ENCODE measurements at places on chromosomes 6 and 20.

- no peak for DNase-seq
Measured at GRCh38 chr6:128432394-128432793, 88.0 kb downstream of the PTPRK start.

GRCh38 chr6:143363299-143363698, 87.2 kb downstream of the ADAT2 start:
- DNase-seq: no peak

DNA sequence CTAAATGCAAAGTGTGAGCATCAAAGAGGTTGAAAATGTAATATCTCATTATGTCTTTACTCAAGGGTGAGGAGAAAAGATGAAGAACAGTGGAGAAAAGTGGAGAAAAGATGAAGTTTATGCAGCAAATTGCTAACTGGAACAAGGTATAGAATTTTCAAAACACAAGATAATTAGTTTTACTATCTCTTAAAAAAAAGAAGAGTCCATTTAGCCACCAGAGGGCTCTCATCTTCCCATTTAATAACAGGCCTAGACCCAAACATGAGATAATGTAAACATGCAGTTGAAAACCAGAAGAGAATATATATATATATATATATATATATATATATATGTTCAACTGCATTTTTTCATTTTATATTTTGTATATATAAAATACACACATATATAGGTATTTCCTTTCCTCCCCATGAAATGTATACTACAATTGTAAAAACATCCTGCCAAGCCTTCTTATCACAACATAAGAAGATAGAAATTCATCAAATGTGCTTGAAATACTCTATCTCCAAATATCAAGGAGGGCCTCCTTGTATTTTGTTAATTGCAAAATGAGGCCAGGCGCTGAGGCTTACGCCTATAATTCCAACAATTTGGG, 78.4 kb downstream of the ADTRP start:
- peak; percentile 24 for DNase-seq

DNA sequence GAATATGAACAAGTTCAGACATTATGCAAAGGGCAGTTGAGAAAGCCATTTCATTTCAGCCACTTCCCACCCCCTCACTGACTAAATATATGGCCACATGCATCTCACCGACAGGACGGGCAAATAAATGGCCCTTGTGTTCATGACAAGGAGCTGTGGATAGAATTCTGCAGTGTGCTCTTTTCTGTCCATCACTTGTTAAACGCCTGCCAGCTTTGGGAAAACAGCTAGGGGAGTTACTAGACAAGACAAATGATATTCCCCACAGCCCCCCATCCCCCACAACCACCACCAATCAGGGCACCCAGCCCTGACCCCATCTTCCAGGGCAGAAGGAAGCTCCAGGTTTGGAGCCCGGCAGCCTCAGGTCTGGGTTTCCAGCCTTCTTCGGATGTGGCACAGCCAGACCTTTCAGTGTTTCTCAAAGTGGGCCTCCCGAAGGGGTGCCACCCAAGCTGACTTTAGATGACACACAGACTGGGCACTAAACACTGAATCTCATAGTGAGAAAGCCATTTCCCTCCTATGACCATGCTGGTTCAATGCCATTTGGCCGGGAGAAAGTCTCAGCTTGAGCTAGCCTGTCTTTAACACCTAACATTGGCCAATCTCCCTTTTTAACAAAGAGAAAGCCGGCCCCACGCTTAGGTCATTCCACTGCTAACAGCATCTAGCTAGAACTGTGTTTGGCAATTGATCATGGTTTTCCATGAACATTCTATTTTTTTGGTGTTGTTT, 4.0 kb upstream of the RIPOR3 start:
- no peak for DNase-seq

- no peak for DNase-seq
Measured at GRCh38 chr6:66687611-66688140, 980.6 kb upstream of the EYS start.

- DNase-seq: peak; percentile 89
Measured at GRCh38 chr6:121811106-121811505, 375.7 kb downstream of the GJA1 start.

GRCh38 chr6:149484733-149485700, at the start of gene ZC3H12D:
ZC3H12D (minus strand) TSS chr6:149485014; CDS start chr6:149474543, 10,471 bp downstream.
- no peak for DNase-seq

DNA sequence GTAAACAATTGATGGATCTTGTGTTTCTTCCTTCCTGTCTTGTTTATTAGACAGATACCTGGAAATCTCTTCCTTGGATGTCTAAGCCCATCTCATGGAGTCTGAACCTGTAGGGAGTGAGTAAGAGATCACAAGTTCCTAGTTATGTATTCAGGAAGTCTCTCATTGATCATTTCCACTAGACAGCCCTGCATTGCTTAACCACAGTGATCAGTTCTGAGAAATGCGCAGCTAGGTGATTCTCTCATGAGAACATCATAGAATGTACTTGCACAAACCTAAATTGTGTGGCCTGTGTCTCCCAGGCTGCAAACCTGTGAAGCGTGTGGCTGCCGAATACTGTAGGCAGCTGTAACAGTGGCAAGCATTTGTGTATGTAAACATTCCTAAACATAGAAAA, 39.1 kb downstream of the FAM120B start:
- no peak for DNase-seq

DNA sequence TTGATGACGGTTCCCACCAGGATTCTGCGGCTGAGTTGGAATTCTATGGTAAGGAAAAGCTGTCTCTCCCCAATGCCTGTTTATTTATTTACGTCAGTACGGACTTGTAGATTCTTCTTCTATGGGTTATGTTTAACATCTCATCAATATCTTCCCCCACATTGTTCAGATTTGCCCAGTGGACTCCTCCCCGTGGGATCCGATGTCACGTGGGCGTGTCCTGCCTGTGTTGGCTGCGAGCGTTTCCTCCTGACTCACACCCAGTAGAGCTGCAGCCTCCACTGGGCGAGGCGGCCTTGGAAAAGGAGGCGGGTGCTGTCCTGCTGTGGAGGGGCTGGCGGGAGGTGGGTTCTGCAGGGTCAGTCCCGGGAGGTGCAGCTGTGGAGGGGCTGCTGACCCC, 46.8 kb upstream of the SLCO4A1 start:
- DNase-seq: no peak

- DNase-seq: no peak
Measured at GRCh38 chr6:157763904-157764177, 59.2 kb upstream of the SNX9 start.

GRCh38 chr20:31808481-31808880, 10.7 kb upstream of the MYLK2 start:
- DNase-seq: no peak

GRCh38 chr6:41042226-41043055, at the start of gene TSPO2:
TSPO2 (plus strand) TSS chr6:41042467; CDS start chr6:41042986, 519 bp downstream.
- DNase-seq: no peak

DNA sequence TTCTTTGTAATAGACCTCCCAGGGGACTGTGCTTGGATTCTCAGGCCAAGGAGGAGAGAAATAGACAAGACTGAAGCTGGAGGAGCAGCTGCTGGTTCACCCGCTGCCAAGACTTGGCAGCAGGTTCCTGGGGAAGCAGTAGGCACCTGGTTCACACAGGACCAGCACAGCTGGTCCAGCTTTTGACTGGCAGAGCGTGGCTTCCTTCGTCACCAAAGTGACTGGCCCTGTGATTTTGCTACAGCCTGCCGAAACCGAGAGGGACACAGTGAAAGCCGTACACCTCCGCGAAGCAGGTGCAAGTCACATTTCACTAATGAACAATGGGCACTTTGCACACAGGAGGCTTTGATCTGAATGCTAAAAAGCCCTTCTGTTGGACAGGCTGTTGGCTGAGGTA, 199.0 kb downstream of the RNF144B start:
- DNase-seq: no peak

GRCh38 chr6:166530211-166531095, 56.0 kb downstream of the RAMACL start:
- DNase-seq: no peak

GRCh38 chr20:18813483-18813882, at the start of gene SCP2D1:
SCP2D1 (plus strand) TSS chr20:18813783; CDS start chr20:18813816, 33 bp downstream.
- DNase-seq: no peak

GRCh38 chr20:16764560-16764959, 16.4 kb downstream of the OTOR start:
- DNase-seq: no peak

- DNase-seq: no peak
Measured at GRCh38 chr6:152244998-152245630, 392.0 kb downstream of the SYNE1 start.

- no peak for DNase-seq
Measured at GRCh38 chr20:48787861-48788375, 39.9 kb downstream of the PREX1 start.

GRCh38 chr6:166926748-166927147, 29.6 kb downstream of the RNASET2 start:
- DNase-seq: no peak

DNA sequence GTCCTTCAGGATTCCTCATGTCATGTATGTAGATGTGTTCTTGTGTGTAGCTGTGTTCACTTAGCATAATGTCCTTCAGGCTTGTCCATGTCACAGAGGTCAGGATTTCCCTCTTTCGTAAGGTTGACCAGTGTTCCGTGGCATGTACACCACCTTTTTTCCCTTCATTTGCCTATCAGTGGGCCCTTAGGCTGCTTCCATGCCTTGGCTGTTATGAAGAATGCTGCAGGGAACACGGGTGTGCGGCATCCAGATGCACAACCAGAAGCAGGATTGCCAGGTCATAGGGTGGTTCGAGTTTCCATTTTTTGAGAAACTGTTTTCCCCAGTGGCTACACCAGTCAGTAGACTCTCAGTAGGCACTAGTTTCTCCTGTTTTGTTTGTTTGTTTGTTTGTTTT, 29.2 kb downstream of the SYNDIG1 start:
- no peak for DNase-seq

GRCh38 chr6:36386495-36387439, 702 bp downstream of the ETV7 start:
- no peak for DNase-seq

GRCh38 chr20:647479-648019, 5.5 kb downstream of the SRXN1 start:
- DNase-seq: no peak

DNA sequence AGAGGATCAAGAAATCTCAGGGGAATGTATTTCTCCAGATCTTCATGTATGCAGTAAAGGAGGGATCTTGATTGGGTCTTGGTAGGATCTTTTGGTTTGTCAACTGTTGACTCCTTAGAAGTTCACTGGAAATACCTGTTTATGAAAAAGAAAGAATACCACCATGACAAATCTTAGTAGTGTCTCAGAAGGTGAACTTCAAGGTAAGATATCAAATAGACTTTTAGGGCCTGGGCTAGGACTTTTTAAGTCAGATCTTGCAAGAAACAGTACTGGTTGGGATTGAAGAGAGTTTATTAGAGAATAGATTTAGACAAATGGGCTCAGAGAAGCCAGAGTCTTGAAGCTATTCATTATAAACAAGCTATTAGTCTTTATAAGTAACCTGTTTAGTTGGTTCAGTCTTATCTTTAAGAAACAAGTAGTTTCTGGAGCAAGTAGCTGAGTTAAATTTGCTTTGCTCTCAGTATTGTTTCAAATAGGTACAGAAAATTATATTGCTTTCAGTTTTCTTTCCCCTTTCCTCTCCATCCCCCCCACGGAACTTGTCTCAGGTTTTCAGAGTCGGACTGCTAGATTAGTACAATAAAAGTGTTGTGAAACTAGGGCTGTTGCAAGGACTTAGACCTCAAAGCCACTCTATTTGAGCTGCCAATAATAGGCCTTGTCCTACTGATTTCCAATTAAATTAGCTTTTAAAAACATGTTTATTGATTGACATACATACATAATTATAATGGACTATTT, 529.1 kb upstream of the CITED2 start:
- DNase-seq: no peak

DNA sequence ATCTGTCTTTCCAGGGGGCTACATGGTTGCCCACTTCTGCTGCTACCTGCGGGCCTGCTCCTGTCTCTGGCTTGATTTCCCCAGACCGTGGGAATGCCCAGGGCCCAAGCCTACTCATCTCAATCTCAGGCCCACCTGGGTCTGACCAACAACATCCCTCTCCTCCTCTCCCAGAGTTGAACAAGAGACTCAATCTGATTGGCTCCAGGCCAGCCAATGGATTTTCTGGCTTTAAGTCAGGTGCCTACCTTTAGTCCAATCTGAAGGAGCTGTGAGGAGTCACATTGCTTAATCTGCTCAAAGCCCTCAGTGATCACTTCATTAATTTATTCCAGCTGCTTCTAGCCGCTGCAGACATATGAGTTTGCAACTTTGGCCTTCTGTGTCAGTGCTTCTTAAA, 162.4 kb upstream of the KCNG1 start:
- DNase-seq: peak; percentile 3

GRCh38 chr20:19832875-19833274, 74.8 kb downstream of the RIN2 start:
- DNase-seq: no peak

DNA sequence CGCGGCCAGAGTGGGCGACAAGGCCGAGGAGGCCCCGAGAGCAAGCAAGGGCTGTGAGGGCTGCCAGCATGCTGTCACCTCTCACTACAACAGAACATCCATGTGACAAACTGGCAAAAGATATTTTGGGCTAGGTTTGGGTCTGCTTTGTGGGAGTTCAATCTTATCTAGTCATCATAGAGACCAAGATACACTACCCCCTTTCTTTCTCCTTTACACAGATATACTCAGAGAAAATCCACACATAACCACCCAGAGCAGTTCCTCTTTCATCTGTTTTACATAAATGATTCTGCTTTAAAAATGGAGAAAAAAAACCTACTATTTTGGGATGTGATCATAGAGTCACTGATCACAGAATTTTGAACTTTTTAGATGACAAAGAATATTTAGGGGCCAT, 16.8 kb downstream of the SOX4 start:
- DNase-seq: no peak

DNA sequence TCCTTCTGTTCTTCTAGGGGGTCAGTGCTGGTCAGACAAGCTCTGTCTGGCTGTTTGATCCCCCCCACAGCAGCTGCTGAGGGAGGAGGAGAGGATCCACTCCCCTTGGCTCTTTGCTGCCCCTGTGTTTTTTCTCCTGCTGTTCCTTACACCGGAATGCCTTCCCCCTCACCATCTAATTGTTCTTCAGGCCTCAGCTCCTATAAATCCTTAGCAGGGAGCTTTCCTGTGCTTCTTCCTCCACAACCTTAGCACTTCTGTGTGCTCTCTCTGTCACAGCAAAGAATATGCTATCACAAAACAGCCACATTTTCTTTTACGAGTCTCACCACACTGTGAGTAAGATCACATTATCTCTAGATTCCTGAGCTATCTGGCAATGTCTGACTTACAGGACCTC, 196.6 kb downstream of the OTOR start:
- no peak for DNase-seq

DNA sequence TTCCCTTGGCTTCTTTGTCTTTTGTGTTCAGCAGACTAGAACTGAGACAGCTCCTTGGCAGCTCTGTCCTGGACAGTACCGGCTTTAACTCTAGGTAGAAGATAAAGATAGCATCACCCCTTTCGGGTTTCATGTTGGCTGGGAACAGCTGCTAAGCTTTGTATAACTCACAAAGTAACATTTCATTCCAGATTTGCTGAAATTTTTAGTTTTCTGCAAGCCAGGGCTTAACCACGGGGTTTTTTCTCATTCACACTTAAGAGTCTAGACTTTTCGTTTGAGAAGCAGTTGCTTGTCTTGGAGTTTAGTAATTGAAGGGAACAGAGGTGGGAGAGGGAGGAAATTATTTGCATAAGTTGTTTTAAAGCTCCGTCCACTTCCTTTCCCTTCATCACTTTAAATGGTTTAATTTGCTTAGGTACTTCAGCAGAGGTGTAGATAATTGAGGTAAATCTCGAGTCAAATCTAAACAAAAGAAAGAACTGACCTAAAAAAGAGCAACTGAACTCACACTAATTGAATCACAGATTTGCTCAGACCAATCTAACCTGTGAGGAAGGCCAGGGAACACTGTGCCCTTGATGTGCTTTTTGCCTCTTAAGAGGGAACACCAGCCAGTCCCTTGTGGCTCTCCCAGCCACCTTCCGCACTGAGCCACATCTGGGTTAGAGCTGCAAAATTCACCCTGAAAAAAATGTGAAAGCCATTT, 48.3 kb downstream of the RREB1 start:
- DNase-seq: no peak

Data from cerebellar cortex (tissue), 1 donor.